ENCODE measurements at places on chromosomes 2 and 18.

- no peak for DNase-seq
These were observed 1225.8 kb downstream of the SUCLG1 start for GRCh38 chr2:83233326-83233725.

DNA sequence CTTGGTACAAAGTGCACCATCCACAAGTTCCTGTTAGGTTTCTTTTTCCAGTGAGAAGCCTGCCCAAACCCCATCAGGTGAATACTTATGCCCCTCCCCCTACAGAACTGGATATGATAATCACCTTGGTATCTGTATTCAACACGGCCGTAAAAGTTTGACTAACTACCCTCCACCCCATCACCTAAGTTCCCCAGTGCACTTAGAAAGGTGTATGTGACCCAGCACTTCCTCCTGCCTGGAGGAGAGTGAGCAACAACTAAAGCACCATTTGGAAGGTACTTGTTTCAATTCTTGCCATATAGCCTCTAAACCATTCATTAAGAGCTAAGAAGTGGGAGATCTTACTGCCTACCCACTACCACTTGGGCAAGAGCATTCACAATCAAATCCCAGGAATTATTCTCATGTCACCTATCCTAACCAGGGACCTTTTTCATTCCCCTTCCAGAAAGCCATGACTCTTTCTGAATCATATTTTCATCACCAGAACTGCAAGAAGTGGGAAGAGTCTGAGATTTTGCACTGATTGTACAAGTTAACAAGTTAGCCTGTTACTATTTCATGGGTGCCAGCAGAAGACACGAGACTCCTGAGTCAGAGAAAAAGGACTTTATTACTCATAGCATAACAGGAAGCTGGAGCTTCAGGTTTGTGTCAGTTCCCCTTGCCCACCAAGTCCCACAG lies 53.5 kb upstream of the NDUFV2 start:
- no peak for DNase-seq

GRCh38 chr18:36294031-36294430 lies 3.5 kb upstream of the FHOD3 start:
- DNase-seq: no peak

GRCh38 chr2:82062463-82062862 lies 1757.9 kb upstream of the LRRTM1 start:
- no peak for DNase-seq

- DNase-seq: no peak
These were observed 132.4 kb upstream of the GPC1 start for GRCh38 chr2:240302933-240303595.

GRCh38 chr2:172578860-172579512 lies 23.1 kb downstream of the PDK1 start:
- DNase-seq: no peak

GRCh38 chr2:31207790-31208189 lies 9.5 kb downstream of the CAPN14 start:
- no peak for DNase-seq

- DNase-seq: no peak
These were observed 76.1 kb downstream of the LRRC30 start for GRCh38 chr18:7307030-7307429.

- DNase-seq: no peak
These were observed 94.0 kb downstream of the C1QL2 start for GRCh38 chr2:119064567-119064966.

DNA sequence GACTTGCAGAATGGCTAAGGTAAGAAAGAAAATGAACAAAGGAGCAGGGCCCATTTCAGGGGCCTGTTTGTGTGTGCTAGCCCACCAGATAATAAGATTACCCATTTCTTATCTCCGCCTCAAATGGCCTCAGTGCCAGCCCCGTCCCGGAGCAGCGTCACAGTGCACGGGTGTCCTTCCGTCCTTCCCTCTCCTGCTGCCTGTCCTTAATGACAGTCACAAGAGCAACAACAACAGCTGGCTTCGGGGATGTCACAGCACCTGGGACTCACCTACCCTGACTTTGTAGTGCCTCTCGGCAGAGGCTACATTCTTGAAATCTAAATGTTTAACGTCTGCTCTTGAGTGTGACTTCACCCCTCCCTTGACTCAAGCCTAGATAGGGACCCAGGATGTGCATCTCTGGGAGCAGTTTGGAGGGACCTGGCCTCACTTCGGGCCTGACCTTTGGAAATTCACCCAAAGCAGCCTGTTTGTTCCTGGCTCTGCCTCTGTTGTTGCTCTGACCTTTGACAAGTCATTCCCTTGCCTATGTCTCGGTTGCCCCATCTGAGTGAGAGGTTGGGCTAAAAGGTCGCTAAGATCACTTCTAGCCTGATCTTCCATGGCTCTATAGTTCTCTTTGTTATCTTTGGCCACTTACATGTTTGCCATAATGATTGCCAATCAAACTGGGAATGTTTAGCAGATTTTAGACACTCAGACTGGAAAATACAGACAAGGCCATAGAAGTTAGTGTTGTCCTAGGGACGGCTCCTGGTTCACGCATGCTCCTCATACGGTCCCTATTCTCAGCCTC lies 122.5 kb downstream of the KLHL29 start:
- no peak for DNase-seq

GRCh38 chr18:78782951-78783563 lies 196.6 kb upstream of the SALL3 start:
- no peak for DNase-seq

DNA sequence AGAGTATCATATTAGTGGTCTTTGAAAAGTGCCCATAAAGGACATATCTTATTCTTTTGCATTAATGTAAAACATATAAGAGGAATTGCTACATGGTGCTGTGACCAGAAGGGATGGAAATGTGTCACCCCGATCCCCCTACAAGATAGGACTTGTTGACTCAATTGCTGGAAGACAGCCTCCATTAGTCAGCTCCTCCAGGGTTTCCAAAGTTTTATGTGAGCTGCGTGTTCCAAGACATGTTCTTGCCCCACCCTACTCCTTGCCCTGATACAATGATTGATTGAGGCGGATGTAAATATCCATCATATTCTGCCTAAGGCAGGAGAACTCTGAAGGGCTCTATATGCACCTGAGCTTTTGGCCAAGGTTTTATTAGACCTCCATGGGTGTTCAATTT lies 541.0 kb upstream of the ZEB2 start:
- no peak for DNase-seq

DNA sequence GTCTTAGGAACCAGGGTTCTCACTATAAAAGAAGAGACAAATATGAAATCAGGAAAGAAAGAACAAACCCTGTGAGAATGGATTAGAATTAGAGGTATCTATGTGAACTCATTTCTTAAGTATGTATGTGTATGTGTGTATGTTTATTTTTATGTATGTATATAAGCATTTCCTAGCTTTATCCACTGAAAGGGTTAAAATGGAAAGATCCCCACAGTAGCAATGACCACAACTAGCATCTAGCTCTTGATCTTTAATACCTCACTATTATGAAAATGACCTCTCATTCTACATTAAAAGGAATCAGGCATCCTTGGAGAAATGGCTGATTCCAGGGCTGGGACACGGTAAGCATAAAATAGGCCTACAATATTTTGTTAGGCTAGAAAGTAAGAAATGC lies 31.6 kb downstream of the RTN4 start:
- DNase-seq: no peak

DNA sequence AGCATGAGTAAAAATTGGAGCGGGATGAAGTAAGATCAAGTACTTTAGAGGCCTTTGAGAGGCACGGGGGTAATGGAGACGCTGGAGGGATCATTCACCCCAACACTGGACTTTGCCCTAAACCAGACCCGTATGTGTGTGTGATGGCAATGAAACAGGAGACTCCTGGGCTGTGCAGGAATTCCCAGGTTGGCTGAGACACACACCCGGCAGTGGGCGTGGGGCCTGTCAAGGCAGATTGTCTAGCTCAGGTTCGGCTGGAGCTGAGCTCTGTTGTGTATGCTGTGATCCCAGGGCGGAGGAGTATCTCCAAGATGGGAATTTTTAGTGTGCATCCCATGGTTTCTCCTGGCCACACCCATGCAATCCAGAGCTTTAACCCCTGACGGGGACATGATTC lies 83.2 kb upstream of the MC2R start:
- DNase-seq: no peak

Measured in KBM-7 (cell line).